ENCODE measurements at places on chromosomes 4 and X.

- no peak for DNase-seq
Observed at GRCh38 chr4:48162162-48162561, 28.1 kb upstream of the TXK start.

DNA sequence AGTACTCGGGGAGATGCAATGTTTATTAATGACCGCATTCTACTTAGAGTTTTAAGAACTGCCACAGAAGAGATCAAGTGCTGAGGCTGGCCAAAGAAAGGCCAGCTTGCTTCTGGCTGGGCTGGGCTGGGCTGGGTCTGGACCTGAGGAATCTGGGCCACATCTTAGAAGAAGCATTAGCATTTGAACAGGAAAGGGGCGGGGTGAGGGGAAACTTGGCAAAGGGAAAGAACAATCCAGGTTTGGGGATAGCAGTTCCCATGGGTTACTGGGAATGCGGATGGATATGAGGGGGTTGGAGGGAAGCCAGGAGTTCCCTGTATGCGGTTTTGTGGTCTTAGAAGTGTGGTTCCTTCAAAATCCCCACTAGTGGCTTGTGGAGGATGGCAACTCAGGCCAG lies 83.3 kb downstream of the CLDN34 start:
- no peak for DNase-seq

GRCh38 chr4:90584051-90584450 lies 456.9 kb downstream of the CCSER1 start:
- DNase-seq: no peak

GRCh38 chrX:15448010-15448639 lies 45.0 kb downstream of the PIR start:
- no peak for DNase-seq

DNA sequence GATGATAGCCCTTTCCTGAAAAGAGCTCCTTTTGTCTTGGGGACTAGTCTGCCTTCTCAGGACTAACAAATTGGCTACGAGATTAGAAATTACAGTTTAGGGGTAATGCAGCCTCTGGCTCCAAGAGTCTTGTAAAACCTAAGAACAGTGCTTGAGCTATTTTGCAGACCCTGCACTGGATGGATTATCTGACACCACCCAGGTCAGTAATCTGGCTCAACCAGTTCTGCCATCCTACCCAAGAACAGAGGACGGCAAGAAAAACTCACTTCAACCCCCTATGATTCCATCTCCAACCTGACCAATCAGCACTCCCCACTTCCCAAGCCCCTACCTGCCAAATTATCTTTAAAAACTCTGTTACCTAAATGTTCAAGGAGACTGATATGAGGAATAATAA lies 225.1 kb downstream of the FAM47A start:
- no peak for DNase-seq

- DNase-seq: no peak
Observed at GRCh38 chr4:120963449-120963848, 40.9 kb upstream of the PRDM5 start.

- DNase-seq: no peak
Observed at GRCh38 chr4:76582074-76582816, 147.2 kb downstream of the SHROOM3 start.

DNA sequence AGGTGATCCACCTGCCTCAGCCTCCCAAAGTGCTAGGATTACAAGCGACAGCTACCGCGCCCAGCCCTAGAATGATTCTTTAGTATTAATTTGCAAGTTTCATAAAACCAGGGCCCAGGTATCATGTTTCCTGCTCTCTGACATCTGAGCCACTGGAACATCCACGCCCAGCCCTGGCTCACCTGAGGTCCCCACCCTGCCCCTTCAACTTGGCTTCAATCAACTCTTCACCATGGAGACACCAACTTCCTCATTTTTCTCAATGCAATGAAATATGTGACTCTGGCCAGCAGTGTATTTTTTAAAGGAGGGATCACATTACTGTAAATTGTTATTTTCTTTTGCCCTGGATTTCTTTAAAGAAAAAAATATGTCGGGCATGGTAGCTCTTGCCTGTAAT lies 3.9 kb downstream of the PRSS12 start:
- no peak for DNase-seq

DNA sequence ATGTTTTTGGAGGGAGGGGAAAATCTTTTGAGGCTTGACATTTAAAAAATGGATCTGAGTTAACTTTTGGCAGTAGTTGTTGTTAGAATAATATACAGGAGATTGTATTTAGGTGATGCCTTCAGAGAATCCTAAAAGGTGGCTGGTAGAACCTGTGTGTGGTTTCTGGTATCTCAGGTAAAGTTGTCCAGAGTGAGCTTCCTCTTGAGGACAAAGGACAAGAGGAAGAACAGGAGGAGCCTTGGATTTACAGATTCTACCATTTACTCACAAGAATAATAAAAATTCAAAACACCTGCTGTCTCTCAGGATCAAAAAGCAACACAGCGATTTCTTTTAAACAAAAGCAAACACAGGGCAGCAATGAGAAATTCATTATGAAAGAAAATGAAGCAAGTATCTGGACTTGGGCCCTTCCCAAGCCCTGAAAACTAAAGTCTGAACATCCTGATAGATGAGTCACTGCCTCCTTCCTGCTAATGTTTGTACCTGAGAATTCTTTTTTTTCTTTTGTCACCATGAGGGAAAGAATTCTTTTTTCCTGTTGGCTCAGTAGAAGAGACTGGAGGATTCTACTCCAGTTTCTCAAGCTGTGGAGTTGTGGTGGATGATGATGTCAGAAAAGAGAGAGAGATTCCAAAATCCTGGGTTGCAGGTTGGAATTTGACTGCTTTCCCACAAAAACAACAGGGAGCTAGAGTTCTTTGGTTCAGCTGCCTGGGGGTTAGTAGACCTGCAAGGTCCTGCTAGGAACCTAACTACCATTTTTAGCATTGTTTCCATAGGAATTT lies 31.5 kb upstream of the RAPGEF2 start:
- DNase-seq: no peak

GRCh38 chr4:158496030-158496741 lies 25.5 kb upstream of the RXFP1 start:
- DNase-seq: no peak

- no peak for DNase-seq
Observed at GRCh38 chr4:143035661-143036060, 149.1 kb upstream of the USP38 start.

GRCh38 chrX:48913605-48914366 lies 2.3 kb upstream of the SLC35A2 start:
- no peak for DNase-seq

GRCh38 chr4:111630705-111631104 lies 514.5 kb upstream of the FAM241A start:
- no peak for DNase-seq

GRCh38 chrX:74492720-74493201 lies 71.5 kb downstream of the SLC16A2 start:
- DNase-seq: no peak

- no peak for DNase-seq
Observed at GRCh38 chrX:6386837-6387236, 148.1 kb downstream of the VCX3A start.

GRCh38 chr4:179919587-179919986 lies 2323.6 kb upstream of the TENM3 start:
- DNase-seq: no peak

- DNase-seq: no peak
Observed at GRCh38 chrX:107716118-107716684, 59.4 kb downstream of the TSC22D3 start.
